CD4-positive, alpha-beta T cell treated with Interleukin-15 for 4 hours (primary cell): ENCODE measurements at places on chromosomes 6 and 20.

- DNase-seq = no peak
Measured at GRCh38 chr6:106063448-106063850, 22.7 kb upstream of the PRDM1 start.

DNA sequence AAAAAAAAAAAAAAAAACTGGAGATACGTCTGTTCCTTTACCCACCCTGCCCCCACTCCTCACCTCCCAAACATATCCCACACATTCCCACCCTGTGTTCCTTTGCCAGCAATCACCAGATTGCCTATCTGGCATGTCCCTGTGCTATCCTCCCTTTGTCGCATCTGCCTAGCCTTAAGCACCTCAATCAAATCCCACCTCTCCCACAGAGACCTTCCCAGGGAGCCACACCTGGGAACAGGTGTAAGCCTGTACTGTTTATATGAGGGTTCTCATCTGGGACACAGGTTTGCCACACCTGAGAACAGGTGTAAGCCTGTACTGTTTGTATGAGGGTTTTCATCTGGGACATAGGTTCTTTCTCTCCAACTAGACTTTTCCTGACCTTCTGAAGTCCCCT is 16.7 kb downstream of the WFDC3 start:
- DNase-seq = no peak

- DNase-seq = no peak
Measured at GRCh38 chr20:47606414-47606982, 104.8 kb downstream of the NCOA3 start.

- DNase-seq = no peak
Measured at GRCh38 chr20:658202-658601, 5.2 kb upstream of the SRXN1 start.

GRCh38 chr20:56211051-56211450 is 37.5 kb upstream of the MC3R start:
- DNase-seq = no peak

DNA sequence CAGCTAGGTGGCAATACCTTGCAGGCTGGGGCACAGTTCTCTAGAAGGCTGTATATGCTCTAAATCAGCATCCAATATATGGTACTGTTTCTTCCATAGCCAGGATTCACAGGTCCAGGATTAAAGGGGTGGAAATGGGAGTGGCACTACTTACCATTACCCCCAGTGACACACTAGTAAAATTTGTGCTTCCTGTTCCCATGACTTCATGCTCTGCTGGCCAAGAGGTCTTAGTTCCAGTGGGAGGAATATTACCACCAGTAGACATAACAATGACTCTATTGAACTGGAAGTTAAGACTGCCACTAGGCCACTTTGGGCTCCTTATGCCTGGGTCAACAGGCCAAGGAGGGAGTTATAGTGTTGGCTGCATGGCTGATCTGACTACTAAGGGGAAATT is 174.3 kb upstream of the TNFAIP3 start:
- DNase-seq = no peak
